ENCODE measurements at places on chromosomes 16 and 17. TPM values are rescaled to one million over a fixed set of nuclear protein-coding genes. Genes with fewer than 3 reads are reported as not detected.

VPS35 gene
- 62.3 TPM for total RNA-seq

DNA sequence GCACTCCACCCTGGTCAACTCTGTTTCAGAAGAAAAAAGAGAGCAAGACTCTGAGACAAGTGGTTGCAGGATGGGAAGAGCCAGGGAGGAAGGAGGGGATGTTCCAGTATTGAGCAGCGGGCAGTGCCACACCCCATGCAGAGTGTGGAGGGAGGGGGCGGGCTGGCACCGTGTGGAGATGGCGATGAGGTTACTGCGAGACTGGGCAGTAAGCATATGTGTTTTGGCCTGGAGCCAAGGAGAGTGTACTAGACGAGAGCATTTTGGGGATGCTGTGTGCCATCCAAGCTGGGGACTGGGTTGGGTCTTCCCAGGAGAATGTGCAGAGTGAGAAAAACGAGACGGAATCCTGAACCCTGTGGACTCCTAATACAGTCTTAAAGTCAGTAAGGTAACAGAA lies 3.4 kb downstream of the TBC1D24 start:
- peaks cover 44% of the 10 kb centered on the region for H3K4me1 ChIP-seq
- no peaks in the 10 kb centered on the region for H3K27me3 ChIP-seq
- no peaks in the 10 kb centered on the region for H3K36me3 ChIP-seq
- no peak overlapping the region for H3K27ac ChIP-seq
- no peak for DNase-seq

DNA sequence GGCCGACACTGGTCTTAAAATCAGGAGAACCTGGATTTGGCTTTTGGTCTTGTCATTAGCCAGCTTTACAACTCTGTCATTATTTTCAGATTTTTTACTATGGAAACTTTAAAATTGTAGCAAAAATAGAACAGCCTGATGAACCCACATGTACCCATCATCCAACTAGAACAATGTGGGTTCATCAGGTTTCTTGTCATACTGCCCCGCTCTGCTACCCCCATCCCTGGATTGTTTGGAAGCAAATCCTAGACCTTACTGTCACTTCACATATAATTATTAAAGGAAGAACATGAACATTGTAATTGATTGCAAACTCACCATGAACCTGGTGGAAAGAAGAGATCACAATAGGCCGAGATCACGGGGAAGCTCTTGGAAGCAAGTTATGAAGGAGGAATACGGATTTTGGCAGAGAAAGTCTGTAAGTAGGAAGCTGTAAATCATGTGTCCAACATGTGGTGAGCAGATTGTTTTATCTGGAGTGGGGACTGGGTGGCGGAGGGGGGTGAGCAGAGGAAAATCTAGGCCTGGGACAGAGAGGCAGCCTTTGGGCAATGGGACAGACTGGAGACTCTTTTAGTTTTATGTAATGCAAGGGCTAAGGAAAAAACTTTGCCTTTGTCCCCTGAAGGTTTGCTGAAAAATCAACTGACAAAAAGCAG lies 67.0 kb downstream of the PITPNC1 start:
- no peaks in the 10 kb centered on the region for H3K27me3 ChIP-seq
- H3K4me1 ChIP-seq, result peaks cover 41% of the 10 kb centered on the region
- H3K4me3 ChIP-seq, result no peak overlapping the region
- no peak for DNase-seq
- no peaks in the 10 kb centered on the region for H3K36me3 ChIP-seq
- H3K27ac ChIP-seq, result peak overlapping the region; percentile 61

TNK1 gene
- total RNA-seq, result 4.4 TPM

DNA sequence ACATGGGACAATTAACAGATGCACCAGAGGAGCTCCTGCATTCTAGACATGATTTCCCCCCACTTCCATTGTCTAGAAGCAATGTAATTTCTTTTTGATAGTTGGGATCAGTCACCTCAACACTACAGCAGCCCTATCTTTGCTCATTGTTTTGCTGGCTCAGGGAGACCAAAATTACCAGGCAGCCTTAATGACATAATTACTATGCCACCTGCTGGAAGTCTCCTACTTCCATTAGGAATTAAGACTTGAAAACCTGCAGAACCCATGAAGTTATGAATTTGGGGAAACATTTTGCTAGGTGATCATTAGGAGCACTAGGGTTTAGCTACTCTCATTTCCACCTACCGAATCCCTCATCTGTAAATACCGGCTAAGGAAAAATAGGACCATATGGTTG lies 312.0 kb upstream of the CA10 start:
- no peak overlapping the region for H3K4me3 ChIP-seq
- no peak overlapping the region for H3K27ac ChIP-seq
- no peaks in the 10 kb centered on the region for H3K4me1 ChIP-seq
- H3K27me3 ChIP-seq, result no peaks in the 10 kb centered on the region

DNA sequence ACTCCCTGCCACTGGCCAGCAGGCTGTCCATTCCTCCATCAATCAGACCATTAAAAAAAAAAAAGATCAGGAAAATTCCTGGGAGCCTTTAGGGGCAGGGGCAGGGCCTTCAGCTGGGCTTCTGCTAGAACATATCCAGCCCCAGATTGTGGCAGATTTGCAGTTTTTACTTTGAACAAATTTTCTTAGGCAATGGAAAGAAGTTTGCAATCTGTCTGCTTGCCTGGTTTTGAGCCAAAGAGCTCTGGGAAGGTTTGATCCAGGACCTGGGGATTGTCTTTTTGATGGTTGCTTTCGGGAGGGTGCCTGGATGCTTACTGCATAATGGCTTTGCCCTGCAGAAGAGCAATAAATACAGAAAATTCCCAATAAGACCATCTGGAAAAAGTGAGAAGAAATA lies 145.9 kb downstream of the SHISA9 start:
- no peaks in the 10 kb centered on the region for H3K36me3 ChIP-seq
- no peak overlapping the region for H3K4me3 ChIP-seq

DNA sequence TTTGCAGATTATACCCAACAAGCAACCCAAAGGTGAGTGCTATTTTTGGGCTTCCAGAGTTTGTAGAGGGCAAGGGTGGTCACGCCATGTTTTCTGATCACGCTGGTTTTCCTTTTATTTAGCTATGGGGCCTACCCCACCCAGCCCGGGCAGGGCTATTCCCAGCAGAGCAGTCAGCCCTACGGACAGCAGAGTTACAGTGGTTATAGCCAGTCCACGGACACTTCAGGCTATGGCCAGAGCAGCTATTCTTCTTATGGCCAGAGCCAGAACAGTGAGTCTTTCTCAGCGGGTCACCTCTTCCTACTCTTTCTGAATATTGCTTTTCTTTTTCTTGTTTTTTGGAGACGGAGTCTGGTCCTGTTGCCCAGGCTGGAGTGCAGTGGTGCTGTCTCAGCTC lies 2.5 kb downstream of the FUS start:
- H3K36me3 ChIP-seq, result peaks cover 49% of the 10 kb centered on the region
- H3K4me1 ChIP-seq, result peaks cover 48% of the 10 kb centered on the region
- H3K27me3 ChIP-seq, result no peaks in the 10 kb centered on the region
- H3K4me3 ChIP-seq, result peak overlapping the region; percentile 80

WDR81 gene
- total RNA-seq, result 25.7 TPM

ARHGAP44 gene
- total RNA-seq, result 7.1 TPM

OR4D1 gene
- not detected for total RNA-seq

GRCh38 chr16:88673716-88674379 lies 11.0 kb upstream of the MVD start:
- no peak overlapping the region for H3K4me3 ChIP-seq
- H3K27ac ChIP-seq, result no peak overlapping the region
- peaks cover 13% of the 10 kb centered on the region for H3K27me3 ChIP-seq
- no peak for DNase-seq

HP gene
- total RNA-seq, result 1.1 TPM

SCGB1C2 gene
- total RNA-seq, result not detected

- no peaks in the 10 kb centered on the region for H3K27me3 ChIP-seq
- H3K4me3 ChIP-seq, result no peak overlapping the region
- H3K36me3 ChIP-seq, result peaks cover 39% of the 10 kb centered on the region
- no peaks in the 10 kb centered on the region for H3K4me1 ChIP-seq
Measured at GRCh38 chr16:72811188-72811720, 236.7 kb downstream of the ZFHX3 start.

GP1BA gene
- total RNA-seq, result not detected

- peaks cover 33% of the 10 kb centered on the region for H3K4me1 ChIP-seq
- H3K27me3 ChIP-seq, result no peaks in the 10 kb centered on the region
- H3K4me3 ChIP-seq, result peak overlapping the region; percentile 56
- peak overlapping the region; percentile 73 for H3K27ac ChIP-seq
- H3K36me3 ChIP-seq, result no peaks in the 10 kb centered on the region
- DNase-seq, result no peak
Measured at GRCh38 chr17:5583426-5584382, 605 bp downstream of the NLRP1 start.

- H3K4me1 ChIP-seq, result no peaks in the 10 kb centered on the region
- no peaks in the 10 kb centered on the region for H3K27me3 ChIP-seq
- no peaks in the 10 kb centered on the region for H3K36me3 ChIP-seq
- H3K27ac ChIP-seq, result no peak overlapping the region
- no peak overlapping the region for H3K4me3 ChIP-seq
- no peak for DNase-seq
Measured at GRCh38 chr17:63405741-63406261, 40.3 kb downstream of the CYB561 start.

GRCh38 chr16:1070084-1070863 lies 2.3 kb upstream of the SSTR5 start:
- peaks cover 5% of the 10 kb centered on the region for H3K27me3 ChIP-seq
- H3K4me3 ChIP-seq, result no peak overlapping the region
- no peaks in the 10 kb centered on the region for H3K4me1 ChIP-seq
- DNase-seq, result no peak
- H3K27ac ChIP-seq, result no peak overlapping the region

- no peaks in the 10 kb centered on the region for H3K27me3 ChIP-seq
- H3K4me1 ChIP-seq, result peaks cover 9% of the 10 kb centered on the region
- peak overlapping the region; percentile 76 for H3K4me3 ChIP-seq
- peaks cover 12% of the 10 kb centered on the region for H3K36me3 ChIP-seq
Measured at GRCh38 chr17:75288770-75289114, 491 bp downstream of the SLC25A19 start.

HLF gene
- total RNA-seq, result 176 TPM

DNA sequence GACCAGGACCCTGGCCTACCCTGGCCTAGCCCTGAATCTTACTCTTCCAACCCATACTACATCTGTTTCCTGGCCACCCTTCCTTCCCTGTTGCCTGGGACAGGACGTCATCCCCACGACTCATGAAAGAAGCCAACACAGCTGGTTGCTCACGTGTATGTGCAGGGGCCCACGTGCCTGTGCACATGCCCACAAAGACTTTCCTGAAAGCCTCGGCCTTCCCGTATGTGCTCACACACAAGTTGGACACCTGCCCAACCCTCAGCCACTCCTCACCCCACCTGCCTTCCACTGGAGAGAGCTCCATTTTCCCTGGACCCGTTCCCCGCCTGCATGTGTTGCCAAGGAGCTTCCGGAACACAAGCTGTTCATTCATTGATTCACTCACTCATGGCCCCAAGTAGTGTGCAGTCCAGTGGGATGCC lies 7.0 kb downstream of the PLXDC1 start:
- H3K27ac ChIP-seq, result peak overlapping the region; percentile 75
- no peaks in the 10 kb centered on the region for H3K27me3 ChIP-seq
- H3K4me3 ChIP-seq, result no peak overlapping the region
- H3K36me3 ChIP-seq, result no peaks in the 10 kb centered on the region

- H3K27me3 ChIP-seq, result no peaks in the 10 kb centered on the region
- H3K36me3 ChIP-seq, result peaks cover 7% of the 10 kb centered on the region
- no peak overlapping the region for H3K4me3 ChIP-seq
Measured at GRCh38 chr16:29148867-29149272, 164.0 kb downstream of the LAT start.

DNA sequence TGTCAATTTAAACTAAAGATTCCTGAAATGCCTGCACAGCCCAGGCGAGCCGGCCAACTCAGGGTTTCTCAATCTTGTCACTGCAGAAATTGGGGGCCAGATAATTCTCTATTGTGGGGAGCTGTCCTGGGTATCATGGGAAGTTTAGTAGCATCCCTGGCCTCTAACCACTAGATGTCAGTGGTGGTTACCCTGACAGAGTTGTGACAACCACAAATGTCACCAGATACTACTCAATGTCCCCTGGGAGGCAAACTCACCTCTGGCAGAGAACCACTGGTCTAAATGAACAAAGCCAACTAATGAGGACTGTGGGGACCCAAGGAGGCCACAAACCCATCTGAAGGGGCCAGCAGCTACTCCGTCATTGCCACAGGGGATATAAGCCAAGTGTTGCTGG lies 90.9 kb downstream of the MYH11 start:
- peaks cover 92% of the 10 kb centered on the region for H3K4me1 ChIP-seq
- peak overlapping the region; percentile 74 for H3K27ac ChIP-seq
- no peak for DNase-seq
- no peaks in the 10 kb centered on the region for H3K27me3 ChIP-seq
- H3K36me3 ChIP-seq, result peaks cover 89% of the 10 kb centered on the region

DNA sequence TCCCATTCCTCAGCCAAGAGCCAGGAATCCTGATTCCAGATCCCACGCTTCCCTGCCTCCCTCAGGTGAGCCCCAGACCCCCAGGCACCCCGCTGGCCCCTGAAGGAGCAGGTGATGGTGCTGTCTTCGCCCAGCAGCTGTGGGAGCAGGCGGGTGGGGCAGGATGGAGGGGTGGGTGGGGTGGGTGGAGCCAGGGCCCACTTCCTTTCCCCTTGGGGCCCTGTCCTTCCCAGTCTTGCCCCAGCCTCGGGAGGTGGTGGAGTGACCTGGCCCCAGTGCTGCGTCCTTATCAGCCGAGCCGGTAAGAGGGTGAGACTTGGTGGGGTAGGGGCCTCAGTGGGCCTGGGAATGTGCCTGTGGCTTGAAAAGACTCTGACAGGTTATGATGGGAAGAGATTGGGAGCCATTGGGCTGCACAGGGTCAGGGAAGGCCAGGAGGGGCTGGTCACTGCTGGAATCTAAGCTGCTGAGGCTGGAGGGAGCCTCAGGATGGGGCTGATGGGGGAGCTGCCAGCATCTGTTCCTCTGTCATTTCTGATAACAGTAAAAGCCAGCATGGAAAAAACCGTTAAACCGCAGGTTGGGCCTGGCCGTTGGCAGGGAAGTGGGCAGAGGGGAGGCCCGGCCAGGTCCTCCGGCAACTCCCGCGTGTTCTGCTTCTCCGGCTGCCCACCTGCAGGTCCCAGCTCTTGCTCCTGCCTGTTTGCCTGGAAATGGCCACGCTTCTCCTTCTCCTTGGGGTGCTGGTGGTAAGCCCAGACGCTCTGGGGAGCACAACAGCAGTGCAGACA lies at the start of gene SPN:
Gene SPN (plus strand): TSS at position 232 of the 791 bp plus-strand sequence. CDS start 482 bp downstream, at position 714.
- H3K27me3 ChIP-seq, result no peaks in the 10 kb centered on the region
- H3K36me3 ChIP-seq, result no peaks in the 10 kb centered on the region

TRPV3 gene
- 0.57 TPM for total RNA-seq

DNA sequence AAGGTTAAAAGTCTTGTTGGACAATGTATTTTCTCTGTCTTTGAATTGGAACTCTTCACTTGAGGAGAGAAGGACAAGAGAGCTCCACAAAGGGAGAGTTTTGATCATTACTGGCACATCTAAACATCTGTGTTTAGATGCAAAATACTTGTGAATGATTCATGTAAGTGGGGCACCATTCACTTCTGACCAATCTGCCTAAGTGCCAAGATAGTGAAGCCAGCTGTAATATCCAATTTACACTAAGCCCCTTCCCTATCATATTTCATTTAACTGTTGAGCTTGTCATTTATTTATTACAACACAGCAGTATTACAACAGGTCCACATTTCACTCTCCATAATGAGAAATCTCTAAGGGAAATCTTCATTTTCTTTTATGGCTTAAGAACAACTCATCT lies 832.3 kb upstream of the GOT2 start:
- H3K4me1 ChIP-seq, result no peaks in the 10 kb centered on the region
- no peak for DNase-seq
- H3K36me3 ChIP-seq, result no peaks in the 10 kb centered on the region
- no peak overlapping the region for H3K27ac ChIP-seq

Data from esophagus muscularis mucosa (tissue), 4 donors.